ENCODE measurements at places on chromosomes 5 and 9.

- no peak for DNase-seq
Measured at GRCh38 chr5:161547738-161548486, 1.4 kb upstream of the GABRB2 start.

GRCh38 chr5:118456085-118456484, 532.3 kb downstream of the DTWD2 start:
- DNase-seq: no peak

DNA sequence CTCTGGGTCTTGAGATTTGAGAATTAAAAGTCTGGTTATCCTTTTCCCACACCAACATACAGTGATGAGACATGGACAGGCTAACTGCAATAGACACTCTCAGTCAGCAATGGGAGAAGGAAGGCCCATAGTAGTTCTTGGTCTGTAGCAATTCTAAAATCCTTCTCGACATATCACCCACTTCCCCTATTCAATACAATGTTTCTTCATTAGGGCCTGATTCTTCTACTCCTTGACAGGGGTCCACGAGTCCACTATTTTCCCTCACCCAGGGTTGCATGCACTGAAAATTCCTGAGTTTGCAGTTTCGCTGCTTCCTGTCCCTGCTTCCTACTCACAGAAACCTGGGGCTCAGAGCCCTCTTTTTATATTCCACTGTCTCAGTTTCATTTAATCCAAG, 402.8 kb downstream of the MAT2B start:
- DNase-seq: peak; percentile 40

GRCh38 chr5:150651382-150651781, 9.7 kb upstream of the MYOZ3 start:
- no peak for DNase-seq

DNA sequence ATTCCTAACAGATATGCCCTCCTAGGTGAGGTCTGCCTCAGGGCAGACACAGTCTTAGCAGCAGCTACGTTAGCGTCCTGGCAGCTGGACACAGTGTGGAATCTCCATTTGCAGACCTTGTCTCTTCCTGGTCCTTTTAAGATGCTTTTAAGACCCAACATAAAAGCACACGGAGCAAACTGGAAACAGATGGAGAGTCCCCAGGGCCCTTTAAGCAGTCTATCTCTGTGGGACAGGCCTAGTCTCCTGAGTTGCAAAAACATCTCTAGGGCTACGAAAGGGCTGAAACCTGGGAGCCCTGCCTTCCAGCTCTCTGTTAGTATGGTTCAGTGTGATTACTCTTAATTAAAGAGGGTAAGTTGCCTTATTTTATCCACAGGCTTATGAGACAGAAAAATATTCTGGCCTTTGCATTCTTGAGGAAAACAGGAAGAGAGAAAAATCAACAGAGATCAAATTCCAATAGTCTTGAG, 66.0 kb upstream of the GNA14 start:
- no peak for DNase-seq

- peak; percentile 32 for DNase-seq
Measured at GRCh38 chr5:76807296-76807695, 11.5 kb upstream of the F2RL1 start.

GRCh38 chr5:94900006-94900505, 281.6 kb downstream of the SLF1 start:
- no peak for DNase-seq

DNA sequence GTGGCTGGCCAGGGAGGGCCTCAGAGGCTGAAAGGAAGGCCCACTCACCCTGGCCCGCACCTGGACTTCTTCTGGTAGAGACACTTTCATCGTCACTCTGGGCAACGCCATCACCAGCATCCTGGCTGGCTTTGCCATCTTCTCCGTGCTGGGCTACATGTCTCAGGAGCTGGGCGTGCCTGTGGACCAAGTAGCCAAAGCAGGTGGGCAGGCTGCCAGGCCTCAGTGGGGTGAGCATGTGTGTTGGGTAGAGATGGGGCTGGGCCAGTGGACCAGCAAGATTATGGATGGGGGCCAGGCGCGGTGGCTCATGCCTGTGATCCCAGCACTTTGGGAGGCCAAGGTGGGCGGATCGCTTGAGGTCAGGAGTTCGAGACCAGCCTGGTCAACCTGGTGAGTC, 12.6 kb downstream of the SLC6A7 start:
- DNase-seq: no peak

GRCh38 chr9:88462191-88462590, 72.8 kb upstream of the NXNL2 start:
- no peak for DNase-seq

- peak; percentile 35 for DNase-seq
Measured at GRCh38 chr5:131810510-131811249, 13.9 kb upstream of the FNIP1 start.

DNA sequence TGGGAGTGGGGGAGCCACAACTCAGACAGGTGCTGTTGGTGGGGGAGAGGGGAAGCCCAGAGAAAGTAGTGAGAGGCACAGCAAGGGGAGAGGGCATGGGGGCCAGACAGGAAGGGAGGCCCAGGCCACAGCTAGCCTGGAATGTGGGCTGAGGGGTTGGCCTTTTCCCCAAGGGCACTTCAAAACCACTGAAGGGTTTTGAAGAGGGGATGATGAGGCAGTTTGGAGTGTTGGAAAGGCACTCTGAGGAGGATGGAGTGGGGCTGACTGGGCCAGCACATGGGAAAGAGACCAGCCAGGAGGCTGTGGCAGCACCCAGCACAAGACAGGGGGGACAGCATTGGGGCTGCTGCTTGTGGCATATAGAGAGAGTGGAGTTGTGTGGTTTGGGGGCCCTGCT, 3.8 kb downstream of the PSD2 start:
- DNase-seq: no peak

- DNase-seq: no peak
Measured at GRCh38 chr9:96436063-96436455, 13.9 kb upstream of the HABP4 start.

GRCh38 chr9:4086119-4087090, 213.5 kb downstream of the GLIS3 start:
- DNase-seq: peak; percentile 91

DNA sequence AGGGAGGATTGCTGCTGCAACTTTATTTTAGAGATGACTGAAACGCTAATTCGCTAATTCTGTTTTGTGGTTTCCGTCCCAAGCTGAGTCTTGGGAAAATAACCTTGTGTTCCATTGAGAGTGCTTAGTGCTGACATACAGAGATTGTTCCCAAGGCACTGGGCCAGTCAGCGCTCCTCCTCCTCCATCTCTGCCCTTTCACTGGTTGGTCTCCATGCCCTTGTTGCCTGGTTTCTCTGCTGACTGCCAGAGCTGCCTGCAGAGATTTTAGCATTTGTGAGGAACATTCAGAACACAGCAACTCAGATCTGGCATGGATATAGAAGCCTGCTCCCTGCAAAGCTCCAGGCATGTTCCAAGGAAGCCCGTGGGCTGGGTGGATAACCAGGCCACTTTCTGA, 126.0 kb upstream of the IRX2 start:
- DNase-seq: no peak

GRCh38 chr5:172687940-172688339, 46.9 kb downstream of the NEURL1B start:
- DNase-seq: no peak

GRCh38 chr9:107954312-107954711, 464.7 kb upstream of the KLF4 start:
- DNase-seq: peak; percentile 68

DNA sequence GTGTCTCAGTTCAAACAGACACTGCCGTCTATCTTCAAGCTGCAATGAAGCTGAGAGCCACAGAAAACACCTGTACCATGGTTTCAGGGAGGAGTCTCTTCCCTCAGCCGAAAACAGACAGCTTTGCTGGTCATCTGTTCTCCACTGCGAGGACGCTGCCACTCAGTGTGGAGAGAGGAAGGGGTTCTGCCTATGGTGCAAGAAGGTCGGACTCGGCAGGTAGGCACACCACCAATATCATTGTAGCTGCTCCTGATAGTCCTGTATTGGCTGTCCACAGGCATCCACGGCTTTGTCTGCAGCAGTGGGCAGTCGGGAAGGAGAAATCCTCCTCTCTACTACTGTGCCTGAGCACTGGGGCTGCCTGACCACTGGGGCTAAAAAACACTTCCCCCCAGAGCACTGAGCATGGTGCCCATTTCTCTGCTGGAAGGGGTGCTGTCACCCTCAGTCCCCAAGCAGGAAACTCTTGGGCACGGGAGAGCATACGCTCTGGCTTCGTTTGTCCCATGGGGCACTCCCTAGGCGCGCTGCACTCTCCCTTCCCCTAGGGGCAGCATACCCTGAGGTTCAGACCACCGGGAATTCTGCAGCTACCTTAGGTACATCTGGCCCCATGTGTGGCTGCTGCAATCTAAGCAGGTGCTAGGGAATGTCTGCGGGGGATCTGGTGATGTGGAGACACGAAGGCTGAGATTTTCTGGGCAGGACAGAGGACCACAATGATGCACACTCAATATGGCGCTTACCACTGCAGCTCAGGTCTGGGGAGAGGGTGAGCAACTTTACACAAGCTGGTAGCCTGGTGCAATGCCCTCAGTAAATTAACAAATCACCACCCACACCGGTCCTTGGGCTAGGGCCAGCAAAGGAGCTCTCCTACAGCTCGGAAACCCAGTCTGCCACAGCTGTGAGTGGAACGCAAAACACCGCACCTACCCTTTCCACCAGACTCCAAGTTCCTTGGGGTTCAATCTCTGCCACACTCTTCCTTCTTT, 880.9 kb upstream of the SEMA6A start:
- no peak for DNase-seq

GRCh38 chr9:116062206-116062550, 91.4 kb upstream of the PAPPA start:
- DNase-seq: no peak

GRCh38 chr9:121354141-121354540, 15.9 kb downstream of the STOM start:
- DNase-seq: no peak

DNA sequence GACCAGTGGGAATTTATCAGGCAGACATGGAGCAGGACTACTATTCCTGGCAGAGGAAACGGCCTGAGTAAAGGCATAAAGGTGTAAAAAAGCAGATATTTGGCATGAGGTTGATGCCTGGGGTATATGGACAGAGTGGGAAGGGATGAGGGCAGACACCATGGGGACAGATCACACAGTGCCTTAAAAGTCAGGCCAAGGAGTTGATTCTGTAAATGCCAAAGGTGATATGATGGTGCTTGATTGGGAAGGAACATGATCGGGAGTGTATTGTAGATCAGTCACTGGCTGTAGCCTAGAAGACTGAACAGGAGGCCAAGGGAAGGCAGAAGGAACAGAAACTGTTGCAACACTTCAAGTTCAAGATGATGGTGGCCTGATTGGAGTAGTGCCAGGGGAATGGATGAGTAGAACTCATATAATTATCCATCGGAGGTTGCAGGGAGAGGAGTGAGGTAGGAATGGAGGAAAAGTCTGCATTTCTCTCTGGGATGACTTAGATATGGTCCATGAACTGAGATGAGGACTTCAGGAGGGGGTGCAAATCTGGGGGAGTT, 594.3 kb upstream of the KLF4 start:
- DNase-seq: peak; percentile 89

GRCh38 chr9:82180711-82181110, 192.1 kb downstream of the SPATA31D1 start:
- no peak for DNase-seq

GRCh38 chr5:72233835-72234234, 86.2 kb downstream of the MRPS27 start:
- no peak for DNase-seq

DNA sequence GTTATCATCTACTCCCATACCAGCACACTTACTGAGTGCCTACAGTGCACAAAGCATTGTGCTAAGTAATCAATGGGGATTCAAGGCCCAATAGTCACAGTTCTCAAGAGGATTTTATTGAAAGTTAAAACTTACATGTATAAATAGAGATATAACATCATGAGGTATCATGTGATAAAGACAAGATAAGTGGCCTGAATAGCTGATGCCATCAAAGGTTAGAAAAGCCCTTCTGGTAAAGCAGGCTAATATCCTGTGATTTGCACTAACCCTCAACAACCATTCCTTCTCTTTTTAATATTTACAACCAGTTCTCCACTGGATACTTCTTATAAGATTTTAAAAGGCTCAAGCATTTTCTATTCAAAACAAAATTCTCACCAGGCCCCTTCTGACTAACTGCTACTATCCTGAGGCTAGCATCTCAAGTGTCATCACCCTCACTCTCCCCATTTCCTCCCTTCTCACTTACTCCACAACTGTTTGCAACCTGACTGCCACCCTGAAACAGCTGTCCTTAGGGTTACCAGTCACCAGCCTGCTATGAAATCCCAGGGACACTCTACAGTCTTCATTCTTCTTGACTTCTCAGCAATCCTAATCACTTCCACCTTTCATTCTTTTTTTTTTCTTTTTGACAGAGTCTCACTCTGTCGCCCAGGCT, 377.9 kb downstream of the ENC1 start:
- DNase-seq: no peak

DNA sequence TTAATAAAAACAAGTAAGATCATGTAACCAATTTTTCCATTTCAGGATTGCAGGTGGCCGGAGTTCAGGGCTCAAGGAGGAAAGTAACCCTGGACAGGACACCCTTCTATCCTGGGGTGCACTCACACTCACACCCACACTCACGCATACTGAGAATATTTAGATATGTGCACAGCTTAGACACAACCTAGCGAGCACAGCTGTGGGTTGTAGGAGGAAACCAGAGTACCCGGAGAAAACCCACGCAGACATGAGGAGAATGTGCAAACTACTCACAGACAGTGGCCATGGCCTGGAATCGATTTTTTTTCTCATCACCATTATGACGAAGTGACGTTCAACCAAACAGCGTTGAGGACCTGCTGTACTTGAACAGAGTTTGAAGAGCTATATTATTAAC, 4.5 kb upstream of the EFNA5 start:
- no peak for DNase-seq

GRCh38 chr5:112142769-112143270, 276.3 kb downstream of the EPB41L4A start:
- peak; percentile 69 for DNase-seq

- DNase-seq: no peak
Measured at GRCh38 chr9:27371382-27371781, 74.4 kb upstream of the EQTN start.

GRCh38 chr5:157801-158200, 33.5 kb upstream of the LRRC14B start:
- DNase-seq: no peak

DNA sequence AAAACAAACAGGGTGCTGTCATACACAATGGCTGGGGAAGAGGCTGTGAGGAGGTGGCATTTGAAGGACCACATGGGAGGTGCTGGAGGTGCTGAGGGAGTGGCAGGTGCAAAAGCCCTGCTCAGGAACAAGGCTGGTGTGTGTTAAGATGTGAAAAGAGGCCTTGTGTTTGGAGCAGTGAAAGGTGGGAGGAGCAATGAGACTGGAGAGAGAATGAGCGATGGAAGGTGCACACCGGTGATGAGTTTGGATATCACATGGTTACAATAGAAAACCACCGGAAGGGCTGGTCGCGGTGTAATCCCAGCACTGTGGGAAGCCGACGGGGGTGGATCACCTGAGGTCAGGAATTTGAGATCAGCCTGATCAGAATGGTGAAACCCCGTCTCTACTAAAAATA, 9.2 kb upstream of the FIBCD1 start:
- DNase-seq: no peak

DNA sequence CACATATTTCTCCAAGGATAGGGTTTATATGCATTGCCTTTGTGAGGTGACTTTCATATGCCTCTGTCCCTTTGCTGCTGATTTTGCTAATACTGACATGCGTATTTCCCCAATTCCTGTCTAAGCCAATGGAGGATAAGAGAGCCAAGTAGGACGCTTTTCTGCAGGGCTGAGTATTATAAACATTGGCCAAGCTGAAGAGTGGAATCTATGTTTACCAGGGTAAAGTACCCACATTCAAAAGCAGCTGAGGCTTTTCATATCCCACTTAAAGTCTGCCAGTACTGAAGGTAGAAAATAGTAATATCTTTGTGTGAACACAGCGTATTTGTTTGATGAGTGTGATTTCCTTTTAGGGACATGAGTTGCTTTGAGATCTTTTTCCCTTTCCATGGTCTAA, 128.8 kb upstream of the GPR151 start:
- DNase-seq: no peak
